ENCODE measurements at places on chromosomes 2 and 18.

DNA sequence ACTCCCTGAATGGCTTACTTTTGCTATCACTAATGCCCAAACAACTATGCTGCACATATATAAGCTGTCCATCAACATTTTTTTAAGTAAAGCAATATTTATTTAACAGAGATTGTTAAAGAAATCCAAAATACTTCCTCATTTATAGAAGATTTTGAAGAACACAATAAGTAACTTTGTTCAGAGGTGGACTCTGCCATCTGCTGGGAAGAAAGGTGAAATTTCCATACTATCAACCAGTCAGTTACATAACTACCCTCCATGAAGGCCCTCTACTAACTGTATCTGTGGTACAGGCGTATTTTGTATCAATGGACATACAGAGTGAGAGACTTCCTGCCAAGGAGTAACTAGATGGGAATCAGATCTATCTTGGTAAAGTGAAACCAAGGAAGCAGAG, 106.0 kb downstream of the DTNB start:
- peak; percentile 72 for DNase-seq

DNA sequence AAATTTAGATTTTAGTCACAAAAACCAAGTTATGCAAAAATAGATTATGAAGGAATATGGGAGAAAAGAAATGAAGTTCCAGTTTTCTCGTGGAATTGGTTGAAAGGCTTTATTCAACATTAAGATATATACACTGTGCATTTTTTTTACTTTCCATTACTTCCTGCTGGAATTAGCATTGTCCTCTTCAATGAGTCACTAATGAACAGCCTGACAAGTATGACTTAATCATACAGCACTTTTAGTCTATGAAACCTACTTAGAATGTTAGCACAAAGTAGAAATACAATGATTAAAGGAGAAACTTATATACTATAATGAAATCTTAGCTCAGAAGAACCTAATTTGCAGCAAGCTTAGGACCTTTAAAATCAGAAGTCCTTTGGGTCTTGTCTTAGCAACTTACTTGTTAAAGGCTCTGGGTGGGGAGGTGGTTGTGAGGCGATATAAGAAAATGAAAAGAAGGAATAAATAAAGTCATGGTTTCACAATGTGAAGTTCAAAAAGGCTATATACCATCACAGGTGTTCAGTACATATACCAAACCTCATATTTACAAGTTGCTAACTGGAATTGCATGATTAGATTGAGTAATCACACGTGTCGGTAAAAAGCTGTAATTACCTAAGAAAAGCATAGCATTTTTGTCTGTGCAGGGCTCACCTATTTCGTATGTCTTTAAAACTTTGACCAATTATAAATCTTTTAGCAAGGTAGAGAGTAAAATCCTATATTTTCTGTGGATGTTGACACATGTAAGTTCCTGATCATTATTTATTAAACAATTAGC, 236.8 kb downstream of the CAMKMT start:
- no peak for DNase-seq

GRCh38 chr2:180325416-180326120, 318.5 kb upstream of the CWC22 start:
- no peak for DNase-seq

GRCh38 chr2:55157474-55157884, 74.6 kb downstream of the CLHC1 start:
- no peak for DNase-seq

GRCh38 chr2:31110431-31110830, 27.8 kb downstream of the GALNT14 start:
- DNase-seq: no peak

DNA sequence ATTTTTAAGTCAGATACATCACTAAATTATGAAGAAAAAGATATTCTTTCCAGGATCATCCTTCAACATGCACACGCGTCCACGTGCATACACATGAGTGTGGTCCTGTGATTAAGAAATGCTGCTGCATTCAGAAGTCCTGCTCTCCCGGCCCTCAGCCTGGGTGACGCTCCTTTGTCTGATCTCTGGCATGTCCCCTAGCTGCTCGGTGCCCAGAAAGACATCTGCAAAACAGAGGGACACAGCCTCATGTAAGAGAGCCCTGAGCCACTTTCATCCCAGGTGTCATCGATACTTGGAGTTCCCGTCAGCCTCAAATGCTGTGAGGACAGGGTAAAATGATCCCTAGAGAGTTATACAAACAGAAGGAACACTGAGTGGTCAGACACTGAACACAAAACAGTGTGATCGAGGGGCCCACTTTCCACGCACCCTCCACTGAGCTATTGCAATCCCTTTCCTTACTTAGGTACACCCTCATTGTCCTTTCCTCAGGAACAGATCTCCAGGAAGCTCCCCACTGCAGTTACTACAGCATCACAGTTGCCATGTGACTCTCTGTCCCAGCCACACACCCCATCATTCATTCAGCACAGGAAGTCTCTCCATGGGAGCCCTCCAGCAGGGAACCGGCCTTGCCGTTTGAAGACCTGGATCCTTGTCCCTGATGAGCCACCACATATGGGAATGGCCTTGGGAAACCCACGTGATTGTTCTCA, 32.1 kb downstream of the CRACDL start:
- DNase-seq: no peak

GRCh38 chr18:27778441-27778840, 398.5 kb downstream of the CDH2 start:
- no peak for DNase-seq

GRCh38 chr18:25250474-25250851, 101.5 kb downstream of the ZNF521 start:
- no peak for DNase-seq

- no peak for DNase-seq
These were observed 312.6 kb downstream of the DPP10 start for GRCh38 chr2:114754907-114755563.

- no peak for DNase-seq
These were observed 141.0 kb downstream of the THADA start for GRCh38 chr2:43454791-43455190.

DNA sequence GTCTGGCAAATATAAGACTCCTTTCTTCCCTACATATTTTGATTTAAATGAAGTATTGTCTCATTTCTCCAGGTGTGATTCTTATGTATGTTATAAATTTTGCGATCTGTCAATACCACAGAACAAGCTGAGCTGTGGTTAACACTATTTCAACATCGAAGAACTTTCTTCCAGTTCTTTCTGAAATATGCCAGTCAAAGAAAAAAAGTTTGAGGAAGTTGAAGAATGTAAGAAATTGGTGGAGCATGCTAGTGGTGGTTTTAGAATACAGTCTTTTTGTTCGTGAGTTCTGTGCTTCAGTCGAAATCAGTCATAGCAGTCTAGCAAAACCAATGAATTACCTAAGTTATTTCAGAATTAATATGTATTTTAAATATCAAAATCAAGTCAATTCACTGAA, 8.6 kb upstream of the COBLL1 start:
- DNase-seq: peak; percentile 93

- no peak for DNase-seq
These were observed 88.0 kb upstream of the TTC39C start for GRCh38 chr18:23926571-23926970.

DNA sequence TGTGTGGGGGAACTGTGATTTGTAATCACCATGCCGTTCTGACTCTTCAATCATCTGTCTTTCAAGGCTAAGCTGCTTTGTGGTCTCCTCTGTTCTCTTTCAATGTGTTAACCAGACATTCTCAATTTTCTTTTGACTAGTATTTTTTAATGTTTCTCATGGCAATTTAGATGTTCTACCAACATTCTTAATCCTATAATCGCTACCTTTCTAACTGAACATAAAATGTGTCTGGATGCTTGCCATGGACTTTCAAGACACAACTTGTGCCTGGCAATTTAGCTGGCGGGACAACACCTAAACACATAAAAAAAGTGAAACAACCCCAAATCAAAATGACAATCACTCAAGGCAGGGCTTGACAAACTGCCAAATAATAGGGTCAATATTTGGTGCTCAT, 135.0 kb upstream of the ACKR3 start:
- no peak for DNase-seq

DNA sequence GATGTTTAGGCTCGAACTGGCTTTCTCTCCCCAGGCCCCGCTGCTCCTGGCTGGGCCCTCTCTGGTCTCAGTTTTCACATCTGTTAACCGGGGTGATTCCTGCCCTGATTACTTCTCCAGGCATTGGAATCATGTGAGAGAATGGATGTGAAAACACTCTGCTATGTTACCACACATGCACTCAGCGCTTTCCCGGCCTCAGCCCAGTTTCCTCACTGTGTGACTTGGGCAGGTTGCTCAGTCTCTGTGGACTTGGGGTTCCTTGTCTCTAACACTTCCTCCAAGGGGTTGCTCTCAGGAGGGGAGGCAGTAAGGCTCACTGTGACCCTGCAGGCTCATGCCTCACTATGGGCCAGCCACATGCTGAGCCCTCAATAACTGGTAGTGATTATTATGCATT, 230.4 kb upstream of the HS6ST1 start:
- DNase-seq: no peak

DNA sequence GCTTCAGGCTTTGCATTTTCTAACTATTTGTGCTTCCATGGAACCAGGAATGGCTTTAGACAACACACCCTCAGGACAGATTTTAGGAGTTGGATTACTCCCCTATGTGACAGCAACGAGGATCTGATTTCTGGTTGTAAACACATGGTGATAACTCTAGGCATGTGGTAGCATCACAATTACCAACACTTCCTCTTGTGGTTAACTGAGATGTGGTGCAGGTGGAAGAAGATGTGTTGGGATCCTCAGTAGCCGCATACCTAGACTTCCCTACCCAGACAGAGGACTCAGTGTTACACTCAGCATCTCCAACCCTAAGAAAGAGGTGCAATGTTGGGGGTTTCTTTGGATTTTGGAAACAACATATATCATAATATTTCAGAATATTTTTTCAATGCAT, 234.8 kb downstream of the DOK6 start:
- DNase-seq: no peak

DNA sequence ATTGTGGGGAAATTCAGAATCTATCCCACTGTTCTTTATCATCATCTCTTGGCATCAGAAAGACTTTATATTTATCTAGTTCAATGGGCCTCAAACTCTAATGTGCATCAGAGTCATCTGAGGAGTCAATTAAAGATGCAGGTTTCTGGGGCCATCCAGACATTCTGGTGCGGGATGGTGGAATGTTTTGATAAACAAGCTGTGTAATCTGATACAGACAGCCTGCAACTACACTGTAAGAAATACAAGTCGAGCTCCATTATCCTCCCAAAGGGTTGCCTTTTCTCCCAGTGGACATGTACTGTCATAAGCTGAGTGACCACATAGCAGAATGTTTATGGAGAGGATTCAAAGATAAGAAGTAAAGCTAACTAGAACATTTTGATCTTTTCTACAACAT, 515.3 kb upstream of the DCC start:
- no peak for DNase-seq

DNA sequence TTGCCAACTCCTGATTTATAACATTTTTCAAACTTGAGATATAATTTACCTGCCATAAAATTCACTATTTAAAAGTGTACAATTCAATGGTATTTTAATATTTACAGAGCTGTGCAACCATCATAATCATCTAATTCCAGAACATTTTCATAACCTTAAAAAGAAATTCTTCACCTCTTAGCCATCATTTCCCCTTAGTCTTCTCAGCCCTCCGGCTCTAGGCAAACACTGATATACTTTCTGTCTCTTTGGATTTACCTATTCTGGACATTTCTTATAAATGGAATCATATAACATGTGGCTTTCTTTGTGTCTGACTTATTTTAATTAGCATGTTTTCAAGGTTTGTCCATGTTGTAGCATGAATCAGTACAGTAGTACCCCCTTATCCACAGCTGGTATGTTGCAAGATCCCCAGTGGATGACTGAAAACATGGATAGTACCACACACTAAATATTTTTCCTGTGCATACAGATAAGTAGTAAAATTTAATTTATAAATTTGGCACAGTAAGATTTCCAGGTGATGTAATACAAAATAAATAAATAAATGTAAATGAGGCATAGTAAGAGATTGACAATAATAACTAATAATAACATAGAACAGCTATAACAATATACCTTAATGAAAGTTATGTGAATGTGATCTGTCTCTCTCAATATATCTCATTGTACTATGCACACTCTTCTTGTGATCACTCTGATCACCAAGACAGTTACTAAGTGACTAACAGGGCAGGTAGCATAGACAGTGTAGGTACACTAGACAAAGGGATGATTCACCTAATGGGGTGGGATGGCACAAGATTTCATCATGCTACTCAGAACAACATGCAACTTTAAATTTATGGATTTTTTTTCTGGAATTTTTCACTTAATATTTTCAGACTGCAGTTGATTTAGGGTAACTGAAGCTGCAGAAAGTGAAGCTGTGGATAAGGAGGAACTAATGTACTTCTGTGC, 73.1 kb downstream of the RAB3GAP1 start:
- no peak for DNase-seq

DNA sequence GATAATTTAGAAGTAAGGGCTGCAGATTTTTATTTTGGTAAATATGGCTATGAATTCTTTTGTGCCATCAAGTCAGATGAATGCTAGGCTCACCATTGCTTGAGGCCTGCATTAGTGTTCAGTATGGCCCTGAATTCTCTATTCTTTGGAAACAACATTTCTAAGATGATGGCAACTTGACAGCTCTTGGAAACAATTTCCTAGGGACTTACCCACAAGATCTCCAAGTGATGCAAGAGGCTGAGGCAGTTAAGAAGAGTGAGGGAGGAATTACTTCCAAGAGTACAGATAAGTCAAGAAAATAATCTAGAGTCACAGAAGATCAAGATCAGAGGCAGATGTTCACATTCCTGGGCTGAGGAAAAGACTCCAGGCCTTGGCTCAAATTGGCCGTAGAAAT, 129.1 kb downstream of the NRP2 start:
- DNase-seq: no peak

DNA sequence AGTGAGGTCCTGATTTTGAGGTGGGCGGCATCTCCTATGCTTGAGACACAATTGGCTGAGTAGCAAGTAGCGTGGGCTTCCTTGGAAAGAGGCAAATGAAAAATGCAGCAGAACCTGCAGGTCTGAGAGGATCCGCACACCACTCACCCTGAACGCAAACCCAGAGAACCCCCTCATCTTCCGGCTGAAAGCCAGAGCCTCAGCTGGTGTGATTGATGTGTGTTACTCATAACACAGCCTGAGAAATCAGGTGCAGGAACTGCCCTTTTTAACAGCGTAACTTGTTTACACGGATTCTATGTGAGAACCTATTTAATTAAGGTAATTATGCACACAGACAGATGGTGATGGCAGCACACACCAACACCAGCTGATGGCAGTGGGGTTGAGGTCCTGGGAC, 123.4 kb downstream of the MRO start:
- DNase-seq: no peak

DNA sequence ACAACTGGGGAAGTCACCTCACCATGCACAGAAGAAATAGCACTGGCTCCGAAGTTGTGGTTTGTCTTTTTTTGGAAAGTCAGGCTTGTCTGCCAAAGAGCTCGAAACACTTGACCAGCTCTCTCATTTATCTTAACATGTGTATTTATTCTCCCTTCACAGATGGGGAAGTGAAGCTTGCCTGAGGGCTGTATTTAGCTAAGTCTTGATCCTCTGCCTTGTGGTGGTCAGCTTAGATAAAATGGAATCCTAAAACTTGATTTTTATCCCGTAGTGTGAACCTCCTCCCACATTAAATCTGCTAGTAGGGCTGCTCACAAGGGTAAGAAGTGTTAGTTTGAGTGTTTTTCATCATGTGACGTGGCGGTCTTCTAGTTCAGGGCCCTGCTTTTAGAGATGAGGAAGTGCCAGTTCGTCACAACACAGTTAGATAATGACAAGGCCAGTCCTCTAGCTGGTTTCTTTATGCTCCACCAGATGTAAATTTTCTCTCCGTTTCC, 89.7 kb downstream of the TMEM247 start:
- DNase-seq: peak; percentile 81
